Cardiac muscle cell (in vitro differentiated cells and primary cell): ENCODE measurements at places on chromosomes 1 and 21.
A peak's percentile ranks its signal among the peaks of the same experiment; 100 is the strongest.

DNA sequence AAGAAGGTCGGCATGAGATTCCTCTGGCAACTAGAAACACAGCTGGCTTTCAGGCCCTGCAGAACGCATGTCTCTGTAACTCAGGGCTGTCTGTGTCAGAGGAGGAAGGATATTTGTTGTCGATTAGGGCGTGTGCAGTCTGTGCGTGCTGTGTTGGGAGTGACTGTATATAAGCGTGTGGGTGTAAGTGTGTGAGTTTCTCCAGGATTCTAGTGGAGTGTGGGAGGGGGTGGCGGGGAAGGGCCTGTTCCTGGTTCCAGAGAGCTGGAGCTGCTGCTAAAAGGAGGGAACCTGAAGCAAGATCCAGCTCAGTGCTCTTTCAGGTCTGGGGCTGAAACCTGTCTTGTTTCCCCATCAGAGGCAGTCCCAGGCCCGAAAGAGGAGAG is 74.3 kb downstream of the SLC16A1 start:
- no peak for DNase-seq

DNA sequence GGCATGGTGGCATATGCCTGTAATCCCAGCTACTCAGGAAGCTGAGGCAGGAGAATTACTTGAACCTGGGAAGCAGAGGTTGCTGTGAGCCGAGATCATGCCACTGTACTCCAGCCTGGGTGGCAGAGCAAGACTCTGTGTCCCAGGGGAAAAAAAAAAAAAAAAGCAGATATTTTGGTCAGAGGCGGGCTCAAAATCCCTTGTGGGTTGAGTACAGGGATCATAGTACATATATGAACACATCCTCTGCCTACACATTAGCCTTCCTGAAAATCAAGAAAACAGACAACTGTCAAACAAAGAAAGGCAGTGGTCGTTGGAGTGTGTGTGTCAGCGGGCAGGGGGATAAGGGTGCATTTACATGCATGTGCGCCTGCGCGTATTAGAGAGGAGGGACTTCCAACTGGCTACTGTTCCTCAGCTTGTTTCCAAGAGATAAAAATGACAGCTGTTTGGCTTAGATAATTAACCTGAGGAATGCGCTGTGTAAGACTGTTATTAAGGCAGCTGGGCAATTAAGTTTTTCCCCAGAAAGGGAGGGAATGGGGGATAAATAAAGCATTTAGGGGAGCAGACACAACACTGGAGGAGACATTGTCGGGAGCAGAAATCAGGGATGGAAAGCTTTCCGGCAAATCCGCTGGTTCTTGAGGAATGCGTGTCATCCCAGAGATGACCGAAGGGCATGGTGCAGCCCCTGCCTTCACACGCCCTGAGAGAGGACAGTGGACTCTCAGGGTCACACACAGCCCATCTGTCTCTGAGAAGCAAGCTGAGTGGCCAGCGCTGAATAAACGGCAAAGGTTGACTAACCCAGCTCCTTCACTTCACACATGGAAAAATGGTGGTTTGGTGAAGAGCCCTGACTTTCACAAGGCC is 6.4 kb downstream of the LAMB3 start:
- no peak for DNase-seq

- peak; percentile 61 for DNase-seq
Measured at GRCh38 chr1:27575840-27576331, 28.1 kb downstream of the AHDC1 start.

DNA sequence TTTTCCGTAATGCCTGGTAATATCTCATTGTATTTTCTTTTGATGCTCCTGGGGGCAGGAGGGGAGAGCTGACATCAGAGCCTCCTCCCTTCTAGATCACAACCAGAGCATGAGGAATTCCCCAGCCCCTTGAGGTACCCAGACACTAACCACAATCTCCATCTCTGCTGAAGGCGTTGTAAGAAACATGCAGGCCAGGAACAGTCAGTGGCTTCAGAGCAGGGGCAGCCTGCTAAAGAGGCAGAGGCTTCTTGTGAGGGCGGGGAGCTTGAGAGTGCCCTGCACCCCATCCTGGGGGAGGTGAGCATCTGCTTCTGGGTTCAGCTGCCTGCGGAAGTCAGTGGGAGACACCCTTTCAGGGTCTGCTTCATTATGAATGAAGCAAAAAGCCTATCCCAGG is 19.0 kb downstream of the MAPKAPK2 start:
- no peak for DNase-seq

- DNase-seq = no peak
Measured at GRCh38 chr1:88668405-88668804, 15.7 kb upstream of the PKN2 start.

DNA sequence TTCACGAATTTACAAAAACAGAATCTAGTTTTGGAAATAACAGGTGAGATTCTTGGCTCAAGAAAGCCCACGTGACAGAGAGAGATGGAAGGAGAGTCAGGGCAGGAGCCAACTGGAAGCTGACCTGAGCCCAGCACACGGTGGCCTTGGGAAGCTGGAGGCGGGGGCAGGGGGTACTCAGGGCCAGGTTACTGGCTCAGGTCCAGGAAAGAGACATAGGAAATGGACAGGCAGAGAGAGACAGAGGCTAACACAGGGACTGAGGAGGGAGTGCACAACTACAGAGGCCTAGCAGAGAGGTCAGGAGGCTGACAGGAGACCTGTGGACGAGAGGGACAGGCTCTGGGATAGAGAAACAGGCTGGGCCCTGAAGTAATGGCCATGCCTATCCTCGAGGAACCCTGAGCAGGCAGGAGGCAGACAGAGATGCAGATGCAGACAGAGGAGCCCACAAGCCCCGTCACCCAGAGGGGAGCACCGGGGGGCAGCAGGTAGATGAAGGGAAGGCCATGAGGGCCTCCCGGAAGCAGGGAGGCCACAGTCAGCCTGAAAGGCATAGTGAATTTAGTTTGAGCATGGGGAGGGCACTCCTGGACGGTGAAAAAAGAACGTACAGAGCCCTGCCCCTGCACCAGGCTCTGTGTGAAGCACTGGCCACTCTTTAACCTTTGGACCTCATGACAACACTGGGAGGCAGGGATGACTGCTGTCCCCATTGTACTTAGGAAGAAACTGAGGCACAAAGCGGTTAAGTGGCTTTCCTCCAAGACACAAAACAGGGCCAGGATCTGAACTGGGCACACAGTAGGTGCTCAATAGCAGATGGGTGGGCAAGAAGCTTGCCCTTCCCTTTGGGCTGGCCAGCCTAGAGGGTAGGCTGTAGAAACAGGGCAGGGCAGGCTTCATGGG is 230.1 kb downstream of the TRABD2B start:
- DNase-seq = peak; percentile 34

DNA sequence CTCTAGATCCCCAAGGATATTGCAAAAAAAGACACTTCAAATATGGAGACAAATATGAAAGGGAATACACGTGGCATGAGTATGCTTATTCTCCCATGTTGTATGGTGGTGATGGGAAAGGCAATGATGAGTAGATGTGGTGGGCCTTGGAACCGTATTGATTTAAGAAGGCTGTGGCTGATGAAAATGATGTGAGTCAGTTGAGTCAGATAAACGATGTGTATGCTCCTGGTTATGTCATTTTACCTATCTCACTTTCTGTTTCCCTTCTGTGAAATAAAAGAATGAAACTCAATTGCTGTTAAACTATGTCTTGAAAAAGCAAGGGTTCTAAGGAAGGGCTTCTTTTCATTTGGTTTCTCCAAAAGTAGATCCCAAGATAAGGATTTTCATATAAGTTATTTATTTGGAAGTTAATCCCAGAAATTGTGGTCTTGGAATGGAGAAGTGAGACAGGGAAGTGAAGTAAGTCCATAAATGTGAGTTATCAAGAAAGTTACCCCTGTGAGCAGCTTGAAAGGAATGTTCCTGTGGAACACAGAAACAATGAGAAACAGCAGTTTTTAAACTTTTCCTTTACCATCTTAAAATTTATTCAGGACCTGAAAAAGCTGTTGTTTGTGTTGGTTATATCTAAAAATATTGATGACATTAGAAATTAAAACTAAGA is 292.0 kb downstream of the DUSP10 start:
- peak; percentile 33 for DNase-seq

DNA sequence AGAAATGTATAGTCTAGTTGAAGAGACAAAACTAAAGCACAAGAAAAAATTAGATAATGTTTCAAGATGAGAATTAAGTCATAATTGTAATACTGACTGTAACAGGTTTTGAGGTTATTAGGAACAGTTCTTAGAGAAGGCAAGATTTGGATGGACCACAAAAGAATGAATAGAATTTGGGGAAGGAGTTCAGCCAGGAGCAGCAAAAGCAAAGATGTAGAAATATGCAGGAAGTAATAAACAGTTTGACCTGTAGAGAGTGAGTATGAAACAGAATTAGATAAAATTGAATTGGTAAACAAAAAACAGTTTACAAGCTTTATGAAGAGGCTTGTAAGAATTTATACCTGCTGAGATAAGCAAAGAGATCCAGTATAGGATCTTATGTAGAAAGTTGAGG is 16.3 kb downstream of the VPS45 start:
- DNase-seq = no peak

GRCh38 chr1:91334856-91335255 is 69.8 kb downstream of the HFM1 start:
- no peak for DNase-seq

DNA sequence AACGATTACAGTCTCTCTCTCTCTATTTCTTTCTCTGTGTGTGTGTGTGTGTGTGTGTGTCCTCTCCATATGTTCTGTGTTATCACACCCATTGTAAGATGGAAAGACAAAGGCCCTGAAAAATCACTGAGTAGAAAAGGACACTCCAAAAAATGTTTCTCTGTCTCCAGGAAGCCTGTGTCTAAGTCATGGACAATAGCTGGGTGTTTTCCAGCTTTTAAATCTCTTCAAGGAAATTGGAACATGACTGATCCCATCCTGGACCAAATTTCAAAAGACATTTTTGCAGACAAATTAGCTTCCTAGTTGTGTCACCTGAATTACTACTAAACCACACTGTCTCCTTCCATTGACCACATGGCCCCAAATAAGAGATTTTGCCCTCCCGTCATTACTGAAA is 31.0 kb upstream of the LMX1A start:
- DNase-seq = no peak

DNA sequence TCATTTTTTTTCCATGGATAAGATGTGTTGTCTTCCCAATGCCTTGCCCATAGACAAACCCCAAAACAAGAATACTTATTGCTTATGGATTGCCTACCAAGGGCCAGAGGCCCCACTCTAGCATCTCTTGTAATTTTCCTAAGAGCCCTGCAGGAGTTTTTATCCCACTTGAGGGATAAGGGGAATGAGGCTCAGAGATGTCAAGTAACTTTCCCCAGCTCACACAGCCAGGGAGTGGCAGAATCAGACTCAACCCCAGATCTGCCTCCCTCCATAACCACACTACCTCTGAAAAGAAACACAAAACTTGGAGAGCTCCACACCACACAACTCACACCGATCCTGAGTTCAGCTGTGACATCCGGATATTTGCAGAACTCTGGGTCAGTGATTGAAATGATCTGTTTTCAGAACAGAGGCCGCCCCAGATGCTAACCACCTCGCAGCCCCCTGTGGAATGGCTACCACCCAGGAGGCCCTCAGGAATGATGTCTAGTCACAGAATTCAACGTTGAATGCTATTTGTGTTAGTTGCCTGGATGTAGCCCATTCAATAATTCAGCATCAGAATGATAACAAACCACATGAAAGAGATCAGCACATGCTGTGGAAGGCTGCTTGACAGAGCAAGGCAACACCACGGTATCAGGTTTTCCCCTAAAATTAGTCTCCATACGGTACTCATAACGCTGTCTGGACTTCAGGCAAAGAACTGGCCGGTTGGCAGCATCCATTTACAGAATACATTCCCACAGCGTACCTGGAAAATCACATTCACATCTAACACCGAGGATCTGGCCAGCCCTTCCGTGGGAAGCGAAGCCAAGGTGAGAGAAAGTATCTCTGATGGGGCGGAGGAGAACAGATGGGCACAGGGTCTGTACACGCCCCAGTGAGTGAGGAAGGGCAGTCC is 231.9 kb downstream of the TOMM20 start:
- no peak for DNase-seq

- DNase-seq = peak; percentile 55
Measured at GRCh38 chr1:225329041-225329440, 98.8 kb downstream of the LBR start.

GRCh38 chr21:38272215-38272614 is 15.4 kb downstream of the KCNJ15 start:
- DNase-seq = no peak

DNA sequence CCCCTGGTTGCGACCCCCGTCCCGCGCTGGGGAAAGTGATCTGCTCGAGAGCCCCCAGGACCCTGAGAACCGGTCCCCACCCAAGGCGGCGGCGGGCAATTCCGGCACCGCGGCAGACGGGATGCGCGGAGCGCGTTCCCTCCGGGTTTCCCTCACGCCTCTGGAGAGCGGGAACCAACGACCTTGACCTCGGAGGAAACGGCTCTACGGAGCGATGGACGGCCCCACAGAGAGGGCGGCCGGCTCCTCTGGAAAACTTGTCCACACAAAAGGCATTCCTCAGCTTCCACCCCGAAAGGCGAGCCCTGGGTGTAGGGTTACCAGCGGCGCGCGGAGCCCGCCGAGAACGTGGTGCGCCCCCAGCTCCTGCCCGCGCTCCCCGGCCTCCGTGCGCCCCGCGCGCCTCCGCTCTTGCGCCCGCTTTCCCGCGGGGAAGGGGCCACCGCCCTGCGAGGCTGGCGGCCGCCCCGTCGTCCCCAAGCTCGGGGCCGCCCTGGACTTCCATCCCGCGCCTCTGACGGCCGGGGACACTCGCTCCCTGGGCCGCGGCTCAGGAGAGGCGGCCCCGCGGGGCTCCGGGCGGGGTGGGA is 391 bp upstream of the KIAA1614 start:
- DNase-seq = peak; percentile 68

GRCh38 chr1:20126041-20126805 is 6.9 kb upstream of the PLA2G2D start:
- DNase-seq = no peak

DNA sequence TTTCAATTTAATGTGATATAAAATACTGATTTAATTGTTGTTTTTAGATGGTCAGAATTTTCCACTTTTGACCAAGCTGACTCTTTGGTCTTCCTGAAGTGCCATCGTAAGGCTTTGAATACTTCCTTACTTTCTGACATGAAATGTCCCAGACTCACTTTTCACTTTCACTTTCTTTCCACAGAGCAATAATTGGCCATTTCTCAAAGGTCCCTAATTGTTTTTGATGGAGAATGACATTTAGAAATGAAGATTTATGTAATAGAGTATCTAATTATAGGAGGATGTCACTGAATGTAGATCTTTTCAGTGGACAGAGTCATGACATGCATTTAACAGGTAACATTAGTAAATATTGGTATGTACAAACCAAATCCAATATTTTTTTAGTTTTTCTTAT is 1141.6 kb downstream of the KCNT2 start:
- no peak for DNase-seq

DNA sequence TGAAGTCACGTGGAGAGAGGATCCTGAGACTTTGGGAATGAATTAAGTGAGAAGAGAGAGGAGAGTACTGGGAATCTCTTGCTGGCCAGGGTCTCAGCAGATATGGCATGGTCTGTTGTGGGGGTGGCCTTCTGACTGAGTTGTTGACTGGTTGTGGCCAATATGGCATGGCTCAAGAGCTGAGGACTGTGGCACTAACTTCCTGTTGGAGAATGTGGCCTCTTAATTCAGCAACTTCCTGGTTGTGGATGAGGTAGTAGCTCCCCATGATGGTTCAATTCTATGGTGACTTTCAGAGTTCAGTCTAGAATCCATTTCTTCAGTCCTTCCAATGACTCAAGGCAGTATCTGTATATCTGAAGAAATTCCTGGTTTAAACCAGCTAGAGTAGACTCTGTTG is 44.7 kb upstream of the PAXBP1 start:
- DNase-seq = no peak
